Heart left ventricle (tissue), 16 donors: ENCODE measurements at places on chromosomes 16 and 17. TPM values are rescaled to one million over a fixed set of nuclear protein-coding genes. Genes with fewer than 3 reads are reported as not detected.

GAST gene
- polyA plus RNA-seq = not detected

MYH8 gene
- polyA plus RNA-seq = not detected

PRRT2 gene
- polyA plus RNA-seq = 3.2 TPM

COQ7 gene
- 26.1 TPM for polyA plus RNA-seq

CACNG3 gene
- polyA plus RNA-seq = not detected

RNF222 gene
- polyA plus RNA-seq = not detected

CRHR1 gene
- not detected for polyA plus RNA-seq

TLCD3B gene
- not detected for polyA plus RNA-seq

COG4 gene
- polyA plus RNA-seq = 35.1 TPM

IKZF3 gene
- 0.08 TPM for polyA plus RNA-seq

DRG2 gene
- polyA plus RNA-seq = 29.0 TPM

GRCh38 chr16:79563921-79564320 lies 36.6 kb downstream of the MAF start:
- DNase-seq = no peak
- H3K4me3 ChIP-seq = no peak overlapping the region
- H3K27ac ChIP-seq = no peak overlapping the region
- no peaks in the 10 kb centered on the region for H3K27me3 ChIP-seq
- H3K4me1 ChIP-seq = no peaks in the 10 kb centered on the region
- H3K36me3 ChIP-seq = no peaks in the 10 kb centered on the region

- H3K4me1 ChIP-seq = no peaks in the 10 kb centered on the region
- no peaks in the 10 kb centered on the region for H3K27me3 ChIP-seq
Observed at GRCh38 chr17:13437966-13438779, 163.6 kb downstream of the HS3ST3A1 start.

DNA sequence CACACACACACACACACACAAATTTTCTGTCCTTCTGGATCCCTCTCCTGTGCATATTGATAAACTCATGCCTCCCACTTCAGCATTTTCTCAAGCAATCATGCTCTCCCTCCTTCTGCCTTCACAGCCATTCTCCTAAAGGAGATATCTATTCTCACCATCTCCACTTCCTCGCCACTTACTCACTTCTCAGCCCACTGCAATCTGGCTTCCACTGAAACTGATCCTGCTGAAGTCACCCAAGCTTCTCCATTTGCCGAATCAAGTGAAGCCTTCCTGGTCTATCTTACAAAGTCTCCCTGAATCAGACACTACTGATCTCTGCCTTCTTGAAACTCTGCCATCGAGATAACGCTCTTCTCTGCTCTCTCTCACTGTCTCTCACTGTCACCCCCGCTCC lies 54.0 kb upstream of the GNAO1 start:
- no peak for DNase-seq
- no peaks in the 10 kb centered on the region for H3K27me3 ChIP-seq
- H3K36me3 ChIP-seq = no peaks in the 10 kb centered on the region
- no peaks in the 10 kb centered on the region for H3K4me1 ChIP-seq
- no peak overlapping the region for H3K27ac ChIP-seq
- no peak overlapping the region for H3K4me3 ChIP-seq

DNA sequence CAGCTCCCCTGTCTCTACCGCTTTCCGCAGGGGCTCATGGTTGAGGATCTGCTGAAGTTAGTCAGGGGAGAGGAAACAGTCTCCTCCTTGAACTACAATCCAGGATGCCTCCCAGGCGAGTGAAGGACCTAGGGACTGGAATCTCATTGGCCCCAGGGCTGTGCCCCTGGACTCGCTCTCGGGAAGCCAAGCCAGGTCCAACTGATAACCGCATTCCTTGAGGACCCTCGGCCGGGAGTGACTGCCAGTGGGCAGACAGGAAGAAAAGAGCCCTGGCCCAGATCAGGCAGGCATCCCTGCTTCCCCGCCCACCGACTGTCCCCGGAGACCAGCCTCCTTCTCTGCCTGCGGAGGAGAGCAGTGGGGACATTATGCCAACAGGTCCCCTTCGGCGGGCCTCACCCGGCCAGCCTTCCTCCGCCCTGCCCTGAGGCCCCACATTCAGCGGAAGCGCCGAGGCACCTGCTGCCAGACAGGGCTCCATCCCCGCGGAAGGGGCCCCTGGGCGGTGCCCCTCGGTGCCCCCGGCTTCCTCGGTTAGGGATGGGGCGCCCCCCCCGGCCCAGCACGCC lies 776 bp downstream of the LRRC75A start:
- no peaks in the 10 kb centered on the region for H3K27me3 ChIP-seq
- no peaks in the 10 kb centered on the region for H3K36me3 ChIP-seq
- H3K4me1 ChIP-seq = peaks cover 9% of the 10 kb centered on the region
- peak overlapping the region; percentile 57 for H3K4me3 ChIP-seq
- H3K27ac ChIP-seq = no peak overlapping the region

DNA sequence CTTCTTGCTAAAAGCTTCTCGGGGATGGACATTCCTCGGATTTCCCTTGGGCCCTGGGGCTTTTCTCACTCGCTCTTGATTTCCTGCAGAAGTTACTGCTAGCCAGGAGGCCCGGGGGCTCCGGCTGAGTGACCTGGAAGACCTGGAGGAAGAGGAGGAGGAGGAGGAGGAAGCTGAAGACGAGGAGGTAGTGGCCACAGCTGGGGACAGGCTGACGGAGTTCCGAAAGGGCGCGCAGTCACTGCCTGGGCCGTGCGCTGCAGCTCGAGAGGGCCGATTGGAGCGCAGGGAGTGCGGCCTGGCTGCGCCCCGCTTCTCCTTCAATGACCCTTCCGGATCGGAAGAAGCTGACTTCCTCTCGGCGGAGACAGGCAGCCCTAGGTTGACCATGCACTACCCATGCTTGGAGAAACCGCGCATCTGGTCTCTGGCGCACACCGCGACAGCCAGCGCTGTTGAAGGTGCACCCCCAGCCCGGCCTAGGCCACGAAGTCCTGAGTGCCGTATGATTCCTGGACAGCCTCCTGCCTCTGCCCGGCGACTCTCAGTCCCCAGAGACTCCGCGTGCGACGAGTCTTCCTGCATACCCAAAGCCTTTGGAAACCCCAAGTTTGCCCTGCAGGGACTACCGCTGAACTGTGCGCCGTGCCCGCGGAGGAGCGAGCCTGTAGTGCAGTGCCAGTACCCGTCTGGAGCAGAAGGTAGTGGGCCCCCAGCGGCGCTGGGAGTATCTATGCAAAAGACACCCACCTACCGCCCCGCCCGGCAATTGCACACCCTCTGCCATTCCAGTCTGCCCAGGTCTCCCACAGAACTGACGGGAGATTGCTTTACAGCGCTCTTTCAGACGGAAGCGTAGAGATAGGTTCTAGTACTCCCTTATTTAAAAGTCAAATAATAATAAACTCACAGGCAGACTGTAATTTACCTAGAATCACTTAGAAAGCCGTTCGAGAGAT lies 4.9 kb downstream of the IRX6 start:
- H3K27ac ChIP-seq = no peak overlapping the region
- H3K4me1 ChIP-seq = peaks cover 19% of the 10 kb centered on the region
- no peaks in the 10 kb centered on the region for H3K36me3 ChIP-seq

DNA sequence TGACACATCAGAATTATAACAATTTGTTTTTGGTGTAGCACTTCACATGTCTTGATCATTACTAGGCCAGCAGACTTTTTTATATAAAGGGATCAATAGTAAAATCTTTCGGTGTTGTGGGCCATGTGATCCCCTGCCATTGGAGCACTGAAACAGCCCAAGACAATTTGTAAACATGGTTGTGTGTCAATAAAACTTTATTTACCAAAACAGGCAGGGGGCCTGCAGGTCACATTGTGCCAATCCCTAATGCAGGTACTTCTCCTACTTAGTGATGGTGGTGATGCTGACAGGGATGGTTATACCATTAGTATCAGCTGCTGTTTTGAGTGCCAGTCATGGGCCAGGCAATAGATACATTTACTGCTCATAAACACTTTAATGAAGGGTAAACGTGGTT lies 319.9 kb downstream of the SNX29 start:
- H3K4me1 ChIP-seq = no peaks in the 10 kb centered on the region
- no peak for DNase-seq
- H3K4me3 ChIP-seq = no peak overlapping the region
- H3K36me3 ChIP-seq = no peaks in the 10 kb centered on the region

DNA sequence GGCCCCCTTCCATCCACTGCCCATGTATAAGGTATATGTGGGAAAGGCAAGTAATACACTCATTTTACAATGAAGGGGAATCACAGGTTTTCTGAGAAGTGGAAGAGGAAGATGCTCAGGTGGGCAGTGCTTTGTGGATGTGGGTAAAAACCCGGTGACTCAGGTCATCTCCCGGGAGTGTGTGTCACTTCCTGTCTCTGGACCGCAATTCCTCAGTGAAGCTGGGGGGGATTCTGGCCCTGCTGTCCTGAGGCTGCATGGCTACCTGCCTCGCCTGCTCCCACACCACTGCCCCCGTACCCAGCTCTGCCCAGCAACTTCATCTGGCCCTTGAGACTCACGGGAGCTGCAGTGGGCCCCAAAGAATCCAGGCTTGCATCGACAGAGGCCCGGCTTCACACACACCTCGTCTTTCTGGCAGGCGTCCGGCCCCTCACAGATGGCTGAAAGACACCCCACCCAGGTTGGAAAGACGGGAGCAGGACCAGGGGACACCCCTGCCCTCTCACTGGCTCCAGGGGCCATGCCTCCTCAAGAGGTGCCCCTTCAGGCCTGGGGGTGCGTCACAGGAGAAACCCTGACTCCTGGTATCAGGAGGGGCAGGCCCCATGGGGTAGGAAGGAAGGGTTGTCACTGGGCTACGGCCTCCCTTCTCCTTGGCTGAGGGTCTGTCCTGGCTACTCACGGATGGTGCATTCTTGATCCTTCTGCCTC lies 882 bp downstream of the SCARF1 start:
- peaks cover 37% of the 10 kb centered on the region for H3K4me1 ChIP-seq
- H3K27ac ChIP-seq = peak overlapping the region; percentile 92
- no peaks in the 10 kb centered on the region for H3K27me3 ChIP-seq
- H3K4me3 ChIP-seq = peak overlapping the region; percentile 47

DNA sequence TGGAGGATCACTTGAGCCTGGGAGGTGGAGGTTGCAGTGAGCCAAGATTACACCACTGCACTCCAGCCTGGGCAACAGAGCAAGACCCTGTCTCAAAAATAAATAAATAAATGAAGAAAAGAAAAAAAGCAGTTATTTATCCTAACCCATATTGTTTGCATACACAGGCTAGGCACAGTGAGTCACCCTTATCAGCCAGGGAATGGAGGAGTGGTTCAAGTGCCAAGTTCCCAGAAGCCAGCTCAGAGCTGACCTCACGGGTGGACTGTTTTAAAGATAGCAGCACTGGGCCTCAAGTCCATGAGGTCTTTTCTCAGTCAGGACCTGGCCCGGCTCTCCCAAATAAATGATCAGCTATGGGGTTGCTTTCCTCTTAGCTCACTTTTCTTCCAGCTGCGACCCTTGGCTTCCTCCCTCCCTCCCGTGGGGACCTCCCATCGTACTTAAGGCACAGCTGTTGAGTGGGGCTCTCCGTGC lies 22.6 kb upstream of the MGAT5B start:
- DNase-seq = no peak
- no peak overlapping the region for H3K27ac ChIP-seq
- H3K27me3 ChIP-seq = peaks cover 15% of the 10 kb centered on the region
- no peaks in the 10 kb centered on the region for H3K36me3 ChIP-seq
- H3K4me1 ChIP-seq = no peaks in the 10 kb centered on the region

DNA sequence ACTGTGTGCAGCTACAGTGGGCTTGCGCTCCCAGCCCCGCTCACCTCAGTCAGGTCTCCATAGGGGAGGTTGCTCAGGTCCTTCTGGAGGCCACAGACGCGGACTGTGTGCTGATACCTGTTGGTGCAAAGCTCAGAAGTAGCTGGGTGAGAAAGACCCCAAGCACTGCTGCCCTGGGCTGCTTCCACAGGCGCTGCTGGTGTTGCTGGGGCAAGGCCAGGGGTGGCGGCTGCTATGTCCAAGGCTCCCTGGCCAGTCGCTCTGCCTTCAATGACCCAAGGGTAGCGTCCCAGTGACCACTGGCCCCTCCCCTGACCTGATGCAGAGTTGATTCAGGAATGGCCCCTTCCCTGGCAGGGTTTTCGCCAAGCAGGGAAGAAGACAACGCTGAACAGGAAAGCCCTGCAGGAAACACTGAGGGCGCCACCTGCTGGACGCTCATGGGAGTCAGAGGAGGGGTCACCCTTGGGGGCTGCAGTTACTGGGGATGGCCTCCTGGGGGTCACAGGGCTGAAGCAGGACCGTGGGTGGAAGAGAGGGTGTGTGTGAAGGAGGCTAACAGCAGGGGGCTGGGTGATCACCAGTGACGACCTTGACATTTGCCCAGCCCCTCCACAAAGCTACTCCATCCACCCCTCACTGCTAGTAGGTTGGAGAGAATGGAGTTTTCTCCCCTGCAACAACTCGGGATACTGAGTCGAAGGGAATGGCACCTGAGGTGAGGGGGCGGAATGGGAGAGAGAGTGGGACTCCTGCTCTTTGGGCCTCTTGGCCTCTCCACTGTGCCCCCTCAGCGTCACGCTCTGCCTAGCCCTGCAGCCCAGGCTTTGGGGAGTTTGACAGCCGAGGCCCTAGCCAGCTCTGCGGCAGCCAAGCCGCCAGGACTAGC lies 38.3 kb downstream of the ABCC12 start:
- peaks cover 5% of the 10 kb centered on the region for H3K4me1 ChIP-seq
- peak; percentile 49 for DNase-seq
- H3K27me3 ChIP-seq = no peaks in the 10 kb centered on the region
- no peaks in the 10 kb centered on the region for H3K36me3 ChIP-seq

GRCh38 chr17:51722994-51723393 lies 435.5 kb downstream of the CA10 start:
- H3K27ac ChIP-seq = no peak overlapping the region
- H3K4me1 ChIP-seq = no peaks in the 10 kb centered on the region
- H3K27me3 ChIP-seq = no peaks in the 10 kb centered on the region
- no peak overlapping the region for H3K4me3 ChIP-seq
- no peak for DNase-seq

DNA sequence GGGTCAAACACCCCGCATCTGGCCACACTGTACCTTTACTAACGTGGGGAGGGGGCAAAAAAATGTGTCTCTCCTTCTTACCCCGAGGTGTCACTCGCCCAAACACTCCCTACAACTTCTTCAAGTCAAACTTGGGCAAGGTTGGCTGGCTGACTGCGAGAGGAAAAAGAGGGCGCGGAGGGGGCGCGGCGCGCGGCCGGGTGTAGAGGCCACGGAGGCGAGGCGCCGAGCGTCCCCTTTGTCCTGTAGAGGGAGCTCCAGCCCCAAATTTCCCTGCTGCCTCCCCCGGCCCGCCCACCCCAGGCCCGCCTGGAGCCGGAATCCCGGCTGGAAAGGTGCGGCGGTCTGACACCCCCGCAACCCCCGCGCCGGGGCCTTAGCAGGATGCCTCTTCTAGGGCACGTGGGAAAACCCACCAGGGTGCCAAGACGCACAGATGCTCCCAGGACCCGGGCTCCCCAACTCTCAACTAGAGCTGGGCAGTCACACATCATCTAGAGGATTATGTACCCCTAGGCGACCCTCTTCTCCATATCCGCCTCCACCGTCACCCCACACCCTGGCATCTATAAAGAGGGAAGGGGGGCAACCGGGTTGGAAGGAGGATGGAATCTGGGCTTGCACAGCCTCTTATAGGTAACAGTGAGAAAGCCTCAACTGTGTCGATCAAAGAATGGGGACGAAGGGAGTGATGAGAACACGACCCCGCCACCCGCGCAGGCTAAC lies 4.2 kb downstream of the IRX3 start:
- peak; percentile 65 for DNase-seq
- peak overlapping the region; percentile 79 for H3K4me3 ChIP-seq
- peak overlapping the region; percentile 97 for H3K27ac ChIP-seq
- peaks cover 7% of the 10 kb centered on the region for H3K4me1 ChIP-seq
- H3K36me3 ChIP-seq = no peaks in the 10 kb centered on the region
- H3K27me3 ChIP-seq = no peaks in the 10 kb centered on the region

GRCh38 chr17:2195729-2196128 lies 107.9 kb downstream of the SMG6 start:
- no peak overlapping the region for H3K27ac ChIP-seq
- DNase-seq = no peak
- H3K36me3 ChIP-seq = peaks cover 7% of the 10 kb centered on the region
- H3K4me1 ChIP-seq = peaks cover 19% of the 10 kb centered on the region
- no peaks in the 10 kb centered on the region for H3K27me3 ChIP-seq
